CD8-positive, alpha-beta memory T cell (primary cell): ENCODE measurements at places on chromosomes 12 and 14. TPM values are rescaled to one million over a fixed set of nuclear protein-coding genes. Genes with fewer than 3 reads are reported as not detected.

DNA sequence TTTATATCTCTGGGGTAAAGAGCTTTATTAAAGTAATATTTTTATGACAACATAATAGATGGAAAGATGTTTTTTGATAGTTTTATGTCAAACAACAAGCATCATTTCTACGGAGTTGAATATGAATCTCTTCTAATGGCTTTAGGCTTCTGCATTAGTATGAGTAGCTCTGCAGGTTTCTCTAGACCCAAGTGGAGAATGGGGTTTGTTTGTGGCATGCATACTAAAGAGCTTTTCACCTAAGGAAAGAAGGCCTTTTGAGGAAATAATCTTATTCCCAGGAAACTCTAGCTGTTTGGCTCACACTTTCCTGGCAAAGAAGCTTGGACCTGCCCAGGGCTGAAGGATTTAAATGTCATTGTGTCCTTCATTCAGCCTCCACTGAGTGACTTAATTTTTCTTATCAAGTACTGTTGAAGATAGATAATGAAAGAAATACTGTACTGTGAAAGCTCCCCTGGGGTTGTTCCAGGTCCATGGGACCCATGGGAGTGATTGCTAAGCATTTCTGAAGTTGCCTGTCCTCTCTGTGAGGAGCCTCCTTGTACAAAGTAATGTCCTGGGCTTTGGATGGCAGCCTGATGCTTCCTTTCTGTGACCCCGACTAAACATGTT, 469.3 kb downstream of the LRIG3 start:
- no peak for DNase-seq

DNA sequence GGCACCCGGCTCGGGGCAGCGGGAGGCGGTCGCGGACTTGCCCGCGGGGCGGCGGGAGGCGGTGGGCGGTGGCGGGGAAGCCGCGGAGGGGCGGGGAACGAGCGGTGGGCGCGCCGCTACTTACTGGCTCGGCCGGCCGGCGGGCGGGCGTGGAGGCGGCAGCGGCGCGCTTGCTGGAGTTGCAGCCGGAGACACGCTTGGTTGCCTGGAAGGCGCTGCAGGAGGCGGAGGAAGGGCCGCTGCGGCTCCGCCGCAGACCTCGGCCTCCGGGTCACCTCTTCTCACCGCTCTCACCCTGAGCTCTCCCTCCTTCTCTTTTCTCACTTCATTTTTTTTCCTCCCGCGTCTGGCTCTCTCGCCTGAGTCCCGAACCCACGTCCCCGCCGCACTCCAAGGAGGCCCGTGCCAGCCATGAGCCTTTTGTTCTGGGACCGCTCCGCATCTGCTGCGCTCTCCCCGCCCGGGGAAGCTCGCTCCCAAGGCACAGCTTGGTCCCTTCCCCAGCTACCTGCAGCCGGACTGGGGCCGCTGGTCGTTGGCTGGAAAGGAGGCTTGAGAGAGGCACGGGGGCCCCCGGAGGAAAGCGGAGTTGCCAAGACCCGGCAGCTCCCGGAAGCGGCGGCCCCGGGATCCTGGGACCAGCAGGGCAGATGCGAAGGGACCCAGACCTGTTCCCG, 592 bp upstream of the KCNK10 start:
- DNase-seq = no peak

DNA sequence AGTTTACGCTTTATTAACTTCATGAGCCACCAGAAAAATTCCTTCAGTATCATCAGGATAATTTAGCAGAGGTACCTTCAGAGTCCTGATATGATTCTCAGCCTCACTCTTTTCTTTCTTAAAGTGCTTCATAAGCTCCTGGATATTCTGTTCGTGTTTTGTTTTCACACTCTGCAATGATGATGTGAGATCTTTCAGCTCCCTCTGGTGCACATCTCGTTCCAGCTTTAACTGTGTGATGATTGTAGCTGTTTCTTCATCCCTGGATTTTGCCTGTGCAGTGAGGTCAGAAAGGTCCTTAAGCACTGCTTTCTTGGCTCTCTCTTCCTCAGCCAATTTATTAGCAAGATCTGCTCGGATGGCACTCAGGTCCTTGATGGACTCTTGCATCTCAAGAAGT, 156.7 kb downstream of the CEP128 start:
- no peak for DNase-seq

DNA sequence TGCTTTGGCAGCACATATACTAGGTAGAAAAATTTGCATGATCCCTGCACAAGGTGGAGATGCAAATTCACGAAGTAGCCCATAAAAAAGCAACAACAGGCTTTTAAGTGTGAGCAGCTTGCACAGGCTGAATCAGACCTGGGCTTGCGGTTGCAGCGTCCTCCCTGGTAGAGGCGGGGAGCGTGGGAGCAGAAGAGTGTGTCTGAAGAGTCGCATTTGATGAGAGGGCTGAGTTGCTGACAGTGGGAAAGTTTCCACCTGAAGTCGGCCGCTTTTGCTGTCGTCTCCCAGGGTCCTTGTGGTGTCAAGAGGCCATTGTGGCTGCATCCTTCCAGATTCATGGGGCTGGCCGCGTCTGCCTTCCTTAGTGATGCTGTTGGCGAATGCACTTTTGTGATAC, 6.2 kb downstream of the AACS start:
- DNase-seq = no peak

Gene LIN7A
- polyA plus RNA-seq = not detected

- DNase-seq = no peak
Measured at GRCh38 chr14:78595797-78596196, 425.6 kb downstream of the NRXN3 start.

Gene PAX9
- not detected for polyA plus RNA-seq
